ENCODE measurements at places on chromosomes 5 and 9. TPM values are rescaled to one million over a fixed set of nuclear protein-coding genes. Genes with fewer than 3 reads are reported as not detected.

The DAB2 gene
- total RNA-seq: 255 TPM

The CAMK2A gene
- total RNA-seq: 0.36 TPM

The TARS1 gene
- total RNA-seq: 76.6 TPM

The CORO2A gene
- 3.7 TPM for total RNA-seq

The CARTPT gene
- not detected for total RNA-seq

The NUP214 gene
- total RNA-seq: 53.2 TPM

The QRFP gene
- not detected for total RNA-seq

The OR13D1 gene
- total RNA-seq: not detected

The ACSL6 gene
- total RNA-seq: 2.3 TPM

The TAF11L8 gene
- total RNA-seq: not detected

The SPARC gene
- 2,608 TPM for total RNA-seq

The TRAF1 gene
- 25.7 TPM for total RNA-seq

The WNT8A gene
- not detected for total RNA-seq

The ZDHHC11B gene
- total RNA-seq: 5.9 TPM

The TPM2 gene
- total RNA-seq: 1,614 TPM

The AK8 gene
- total RNA-seq: 0.71 TPM

The SH3GL2 gene
- not detected for total RNA-seq

The C5orf58 gene
- not detected for total RNA-seq

The POU4F3 gene
- 0.16 TPM for total RNA-seq

The MAN2A1 gene
- total RNA-seq: 69.7 TPM

The LIFR gene
- 69.6 TPM for total RNA-seq

The SCAI gene
- total RNA-seq: 13.9 TPM

The HTR4 gene
- 0.90 TPM for total RNA-seq

The CPEB4 gene
- 80.1 TPM for total RNA-seq

The UBAC1 gene
- total RNA-seq: 24.1 TPM

The ANP32B gene
- 111 TPM for total RNA-seq

The IL4 gene
- not detected for total RNA-seq

The TTC39B gene
- 35.2 TPM for total RNA-seq

The SH3TC2 gene
- total RNA-seq: 1.1 TPM

The ABO gene
- 3.3 TPM for total RNA-seq

The LECT2 gene
- not detected for total RNA-seq

The REEP2 gene
- 6.6 TPM for total RNA-seq

The NNT gene
- 53.6 TPM for total RNA-seq

The ZNF366 gene
- total RNA-seq: 10.3 TPM

The CLK4 gene
- 39.5 TPM for total RNA-seq

The SGTB gene
- total RNA-seq: 23.2 TPM

The ISCA1 gene
- total RNA-seq: 25.1 TPM

The CDH9 gene
- total RNA-seq: not detected

The LTC4S gene
- 34.7 TPM for total RNA-seq

The PPP1R2B gene
- total RNA-seq: not detected

The TAF11L10 gene
- not detected for total RNA-seq

The PDZD2 gene
- 7.8 TPM for total RNA-seq

The CDC20B gene
- total RNA-seq: not detected

The FGD3 gene
- 8.6 TPM for total RNA-seq
